ENCODE measurements at places on chromosomes 7 and 10.
A peak's percentile ranks its signal among the peaks of the same experiment; 100 is the strongest.

- peak; percentile 6 for DNase-seq
Measured at GRCh38 chr10:335151-335800, 200.0 kb downstream of the ZMYND11 start.

DNA sequence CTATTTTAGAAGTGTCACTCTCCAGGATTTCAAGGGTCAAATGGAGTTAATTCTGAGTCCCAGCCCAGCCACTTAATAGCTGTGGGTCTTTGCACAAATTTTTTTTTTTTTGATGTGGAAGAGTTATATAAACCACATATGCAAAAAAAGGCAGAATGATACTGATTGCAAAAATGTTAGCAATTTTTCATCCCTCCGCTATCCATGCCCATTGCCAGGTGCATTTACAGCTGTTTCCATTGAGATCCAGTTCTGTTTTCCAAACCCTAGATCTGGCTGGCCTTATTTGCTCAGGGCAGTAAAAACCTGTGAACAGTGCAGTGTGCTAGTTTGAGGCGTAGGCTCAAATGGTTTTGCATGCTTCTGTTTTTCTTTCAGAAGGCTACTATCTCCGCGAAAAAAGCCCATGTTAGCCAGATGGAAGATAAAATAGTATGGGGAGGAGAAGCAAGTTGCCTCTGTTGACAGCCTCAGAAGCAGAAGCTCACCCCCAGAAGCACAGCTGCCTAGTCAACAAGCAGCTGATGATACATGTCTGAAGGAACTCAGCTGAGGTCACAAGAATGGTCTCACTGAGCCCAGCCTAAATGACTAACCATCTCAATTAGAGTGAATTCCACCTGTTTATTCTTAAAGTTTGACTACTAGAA is 997 bp upstream of the ZNF138 start:
- DNase-seq: no peak

DNA sequence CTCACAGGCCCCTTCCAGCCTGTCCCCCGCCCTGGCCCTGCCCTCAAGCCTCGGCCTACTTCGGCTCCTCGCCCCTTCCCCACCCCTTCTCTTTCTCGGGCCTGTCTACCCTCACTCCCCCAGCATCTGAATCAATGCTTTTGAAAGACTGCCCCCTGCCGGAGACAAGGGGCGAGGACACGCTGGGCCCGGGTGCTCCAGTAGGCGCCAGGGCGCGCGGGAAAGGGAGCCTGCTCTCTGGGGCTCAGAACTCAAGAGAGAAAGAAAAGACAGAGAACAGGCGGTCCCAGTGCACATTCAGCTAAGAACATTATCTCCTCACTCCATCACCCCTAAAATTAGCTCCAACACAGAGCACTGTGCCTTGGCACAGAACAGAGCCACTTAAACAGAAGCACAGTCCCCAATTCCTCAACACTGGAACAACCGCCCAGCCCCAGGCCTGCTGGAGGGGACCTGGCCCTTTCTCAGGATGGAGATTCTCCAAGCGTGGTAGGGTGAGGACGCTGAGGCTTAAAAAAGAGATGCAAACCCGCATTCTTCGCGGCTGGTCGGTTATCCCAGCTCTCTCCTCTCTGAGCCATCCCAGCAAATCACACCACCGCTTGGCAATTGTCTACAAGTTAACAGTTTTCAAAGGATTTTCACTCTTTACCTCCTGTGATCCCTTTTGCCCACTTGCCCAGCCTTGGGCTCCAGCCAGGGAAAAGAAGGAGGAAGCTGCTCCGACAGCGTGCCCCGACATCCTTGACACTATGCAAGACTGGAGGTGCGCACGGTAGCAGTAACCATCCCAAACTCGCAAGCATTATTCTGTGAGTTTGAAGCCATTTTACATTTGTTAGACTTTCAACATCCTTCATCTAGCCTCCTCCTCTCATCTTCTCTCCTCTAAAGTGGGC is 2.1 kb downstream of the GIGYF1 start:
- peak; percentile 54 for DNase-seq

DNA sequence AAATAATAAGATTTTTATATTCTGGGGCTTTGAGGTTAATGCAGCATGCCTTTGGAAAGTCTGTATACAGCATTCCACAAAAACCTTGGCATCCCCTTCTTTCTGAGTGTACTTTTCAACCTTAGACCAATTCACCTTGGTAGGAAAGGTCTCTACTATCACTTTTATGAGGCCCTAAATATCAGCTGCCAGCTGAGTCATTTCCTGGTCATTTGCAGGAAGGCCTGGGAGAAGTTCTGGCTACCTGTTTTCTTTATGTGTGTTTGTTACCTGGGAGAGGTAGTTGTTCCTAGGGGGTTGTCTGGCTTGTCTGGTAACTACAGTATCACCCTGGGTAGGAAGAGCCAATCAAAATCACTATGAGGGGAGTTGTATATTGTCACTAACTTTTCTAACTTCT is 4.1 kb downstream of the SPAM1 start:
- DNase-seq: no peak

DNA sequence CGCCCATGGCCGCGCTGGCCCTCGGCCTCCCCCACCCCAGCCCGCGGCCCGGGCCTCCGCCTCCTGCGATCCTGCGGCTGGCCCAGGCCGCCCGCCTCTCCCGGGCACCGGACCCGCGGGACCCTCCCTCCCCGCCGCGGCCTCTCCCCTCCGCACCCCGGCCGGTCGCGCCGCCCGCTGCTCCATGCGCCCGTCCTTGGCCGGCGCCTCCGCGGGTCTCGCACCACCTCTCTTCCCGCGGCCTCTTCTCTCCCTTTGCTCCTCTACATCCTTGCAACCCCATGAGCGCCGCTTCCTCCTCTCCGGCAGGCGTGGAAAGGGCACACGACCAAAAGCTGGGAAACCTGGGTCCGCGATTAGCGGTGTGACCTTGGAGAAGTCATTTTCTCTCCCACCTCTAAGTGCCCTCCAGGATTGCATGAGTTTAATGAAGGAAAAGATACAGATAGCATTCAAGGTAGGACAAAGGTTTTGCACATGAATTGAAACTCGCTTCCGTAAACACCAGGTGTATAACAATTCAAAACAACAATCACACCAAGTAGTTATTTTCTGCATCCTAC is 448 bp upstream of the SRPK2 start:
- DNase-seq: no peak

DNA sequence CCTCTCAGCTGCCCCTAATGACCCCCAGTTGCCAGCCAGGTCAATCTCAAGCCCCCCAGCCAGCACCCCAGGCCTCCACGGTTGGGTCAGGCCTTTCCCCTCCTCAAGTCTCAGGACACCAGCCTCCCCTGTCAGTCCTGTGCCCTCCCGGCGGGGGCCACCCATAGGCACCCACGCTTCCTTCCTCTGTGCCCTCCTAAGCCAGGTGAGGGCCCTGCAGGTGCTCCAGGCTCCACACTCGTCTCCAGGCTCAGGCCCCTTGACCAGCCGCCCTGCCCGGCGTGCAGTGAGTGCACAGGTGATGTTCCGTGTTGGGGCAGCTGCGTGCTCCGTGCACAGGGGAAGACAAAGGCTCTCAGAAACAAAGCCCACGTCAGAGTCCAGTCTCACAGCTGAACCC is 26.8 kb upstream of the ADGRA1 start:
- no peak for DNase-seq

GRCh38 chr7:103803631-103804030 is 185.8 kb downstream of the RELN start:
- no peak for DNase-seq

GRCh38 chr10:52621635-52622079 is 150.9 kb downstream of the MBL2 start:
- DNase-seq: no peak

GRCh38 chr10:78727251-78727650 is 341.5 kb upstream of the ZMIZ1 start:
- DNase-seq: no peak

GRCh38 chr7:32378988-32379387 is 111.2 kb downstream of the LSM5 start:
- DNase-seq: no peak

DNA sequence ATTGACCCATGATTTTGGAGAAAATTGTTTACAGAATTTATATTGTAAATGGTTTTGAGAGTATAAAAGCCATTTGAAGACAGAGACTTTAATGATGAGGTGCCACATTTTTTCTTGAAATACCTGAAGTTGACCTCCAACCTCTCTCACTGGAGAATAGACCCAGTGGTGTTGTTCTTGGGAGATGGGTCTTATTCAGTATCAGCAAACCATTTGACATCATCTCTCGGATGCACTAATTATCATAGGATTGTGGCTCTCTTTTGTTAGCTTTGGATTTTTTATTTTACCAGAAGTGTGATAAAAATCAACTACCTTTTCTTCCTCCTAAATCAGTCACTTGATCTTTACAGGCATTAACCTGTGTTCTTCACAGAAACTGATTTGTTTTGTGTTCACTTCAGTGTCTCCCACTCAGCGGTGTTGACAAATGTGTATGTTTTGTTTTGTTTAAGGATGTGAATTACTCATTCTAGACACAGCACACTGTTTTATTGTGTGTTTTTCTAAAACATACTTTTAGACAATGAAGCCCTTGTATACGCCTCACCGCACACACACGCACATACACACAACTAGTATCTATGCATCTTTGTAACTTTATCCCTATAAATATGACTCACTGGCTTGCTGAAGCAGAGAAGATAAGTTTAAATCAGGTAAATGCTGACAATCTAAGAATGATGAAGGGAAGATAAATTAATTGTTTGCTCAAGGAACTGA is 455.6 kb downstream of the INHBA start:
- DNase-seq: peak; percentile 64

DNA sequence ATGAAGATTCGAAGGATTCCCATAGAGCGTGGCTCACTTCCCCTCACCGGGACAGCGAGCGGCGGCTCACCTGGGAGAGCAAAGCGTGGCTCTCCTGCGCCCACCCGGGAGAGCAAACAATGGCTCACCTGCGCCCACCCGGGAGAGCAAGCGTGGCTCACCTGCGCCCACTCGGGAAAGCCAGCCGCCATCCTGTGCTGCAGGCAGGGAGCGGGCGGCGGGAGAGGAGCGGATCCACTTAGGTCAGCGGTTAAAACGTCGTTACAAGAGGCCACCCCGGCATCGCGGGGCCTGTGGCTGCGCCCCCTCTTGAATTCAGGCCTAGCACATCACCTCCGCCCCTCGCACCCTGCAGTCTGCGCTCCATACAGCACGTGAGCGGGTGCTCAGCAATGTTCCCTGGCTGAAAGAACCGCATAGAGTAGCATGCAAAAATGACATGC is 461 bp upstream of the FIGNL1 start:
- DNase-seq: no peak

- DNase-seq: no peak
Measured at GRCh38 chr10:101291331-101292193, 62.3 kb upstream of the LBX1 start.

DNA sequence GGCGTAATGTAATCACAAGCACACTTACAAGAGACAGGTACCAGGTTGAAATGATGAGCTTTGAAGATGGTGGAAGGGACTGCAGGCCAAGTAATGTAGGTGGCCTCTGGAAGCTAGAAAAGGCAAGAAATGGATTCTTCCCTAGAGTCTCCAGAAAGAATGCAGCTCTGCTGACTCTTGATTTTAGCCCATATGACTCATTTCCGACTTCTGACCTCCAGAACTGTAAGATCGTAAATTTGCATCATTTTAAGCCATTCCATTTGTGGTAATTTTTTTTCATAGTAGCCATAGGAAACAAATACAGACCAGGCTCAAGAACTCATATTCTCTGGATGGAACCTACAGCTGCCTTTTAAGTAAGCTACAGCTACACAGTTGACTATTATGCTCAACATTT is 315.5 kb downstream of the MAGI2 start:
- no peak for DNase-seq

- no peak for DNase-seq
Measured at GRCh38 chr10:67657775-67658174, 38.2 kb downstream of the CTNNA3 start.

GRCh38 chr7:20385126-20385525 is 54.4 kb downstream of the ITGB8 start:
- DNase-seq: peak; percentile 86

GRCh38 chr10:7380704-7381241 is 30.1 kb downstream of the SFMBT2 start:
- DNase-seq: no peak

- DNase-seq: no peak
Measured at GRCh38 chr7:133568544-133568943, 315.7 kb downstream of the EXOC4 start.

DNA sequence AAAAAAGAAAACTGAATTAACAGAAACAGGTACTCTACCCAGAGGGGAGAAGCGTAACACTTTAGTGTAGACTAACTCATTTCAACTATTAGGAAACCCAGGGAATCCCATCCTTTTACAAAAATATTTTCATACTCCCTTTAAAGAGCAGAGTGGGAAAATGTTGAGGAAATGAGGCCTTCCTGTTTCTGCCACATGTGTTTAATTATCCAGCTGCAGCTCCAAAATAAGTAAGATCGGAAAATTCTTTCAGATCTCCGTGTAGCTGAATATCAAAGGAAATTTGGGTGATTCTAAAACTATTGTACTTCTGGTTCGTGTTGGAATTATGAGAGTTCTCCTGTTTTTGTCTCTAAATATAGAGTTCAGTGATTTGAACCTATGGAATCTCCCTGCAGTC is 58.0 kb upstream of the CAV2 start:
- DNase-seq: no peak

DNA sequence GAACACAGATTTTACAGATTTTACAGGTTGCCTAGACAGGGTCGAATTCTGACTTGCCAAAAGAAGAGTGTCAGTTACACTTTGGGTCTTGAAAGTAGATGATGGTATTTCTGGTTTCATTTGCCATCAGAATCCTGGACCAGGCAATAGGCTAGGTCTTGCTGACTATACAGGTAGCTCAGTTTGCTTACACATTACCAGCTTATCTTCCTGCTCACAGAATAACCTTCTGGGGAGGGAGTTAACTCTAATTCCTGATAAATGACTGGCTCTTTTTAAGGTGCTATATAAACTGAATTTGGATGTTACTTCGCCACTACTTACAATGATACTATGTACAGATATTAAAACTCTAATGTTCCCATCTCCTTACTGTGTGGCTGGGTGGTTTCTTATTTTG is 39.8 kb downstream of the GBF1 start:
- DNase-seq: no peak

GRCh38 chr10:93058139-93058538 is 2.5 kb upstream of the CYP26C1 start:
- no peak for DNase-seq

- DNase-seq: no peak
Measured at GRCh38 chr10:6171881-6172695, 30.6 kb upstream of the PFKFB3 start.

GRCh38 chr10:124743191-124744101 is 732 bp downstream of the FAM53B start:
- no peak for DNase-seq

DNA sequence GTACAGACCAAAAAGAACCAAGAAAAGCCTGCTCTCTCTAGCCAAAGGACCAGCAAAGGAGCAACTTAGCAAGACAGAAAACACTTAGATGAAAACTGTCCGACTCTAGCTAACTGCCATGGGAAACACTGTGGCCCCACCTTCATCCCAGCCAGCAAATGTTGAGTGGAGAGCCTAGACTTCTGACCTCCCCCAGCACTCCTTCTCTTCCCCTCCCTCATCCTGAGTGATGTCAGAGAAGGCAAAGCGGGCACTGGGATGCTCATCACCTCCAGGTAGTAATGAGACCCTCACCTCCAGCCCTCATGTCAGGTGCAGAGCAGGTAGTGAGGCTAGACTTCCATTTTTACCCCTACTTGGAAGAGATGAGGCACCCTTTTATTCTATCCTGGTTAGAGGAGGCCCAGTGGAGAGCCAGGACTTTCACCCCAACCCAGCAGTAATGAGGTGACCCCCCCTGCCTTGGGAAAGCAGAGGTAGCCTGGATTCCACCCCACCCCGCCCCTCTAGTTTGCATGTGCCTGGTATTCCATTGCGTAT is 16.9 kb downstream of the CUZD1 start:
- DNase-seq: no peak

- no peak for DNase-seq
Measured at GRCh38 chr7:20741801-20742200, 44.9 kb downstream of the SP8 start.

Data from kidney glomerular epithelial cell (primary cell).